ENCODE measurements at places on chromosomes 16 and 17.
A peak's percentile ranks its signal among the peaks of the same experiment; 100 is the strongest.

GRCh38 chr16:4752351-4753100 is 14.4 kb downstream of the ZNF500 start:
- DNase-seq: no peak

DNA sequence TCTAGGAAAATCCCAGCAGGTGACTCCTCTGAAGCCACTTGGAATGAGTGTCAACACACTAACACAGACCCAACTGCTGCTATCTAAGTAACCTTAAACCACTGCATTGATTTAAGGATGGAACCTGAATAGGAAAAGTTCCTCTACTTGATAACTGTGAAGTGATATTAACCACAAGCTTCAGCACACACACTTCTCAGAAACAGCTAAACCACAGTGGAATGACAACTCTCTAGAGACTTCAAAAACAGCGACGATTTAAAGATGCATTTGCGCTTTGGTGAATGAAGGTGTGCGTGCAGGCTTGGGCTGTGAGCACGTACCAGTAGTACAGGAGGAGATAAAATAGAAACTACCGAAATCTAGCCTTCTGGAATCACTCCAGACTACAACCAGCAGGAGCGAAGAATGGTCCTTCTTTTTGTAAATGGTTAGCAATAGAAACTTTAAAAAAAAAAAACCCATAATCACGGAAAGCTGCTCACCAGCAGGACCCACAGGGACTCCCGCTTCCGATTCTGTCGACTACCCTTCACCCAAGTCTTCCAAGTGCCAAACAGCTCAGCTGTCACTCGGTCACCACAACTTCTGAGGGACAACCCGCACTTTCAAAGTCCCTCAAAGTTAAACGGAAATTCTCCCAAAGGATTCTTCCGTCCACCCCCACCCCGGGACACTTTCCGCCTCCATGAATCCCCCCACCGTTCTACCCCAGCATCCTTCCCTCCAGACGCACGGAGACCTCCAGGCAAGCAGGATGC is 137.7 kb upstream of the CORO6 start:
- no peak for DNase-seq

- DNase-seq: no peak
These were observed 44.0 kb downstream of the TUBD1 start for GRCh38 chr17:59848778-59849177.

- DNase-seq: no peak
These were observed 103.3 kb downstream of the GNAO1 start for GRCh38 chr16:56294579-56294978.

- peak; percentile 49 for DNase-seq
These were observed 44.4 kb upstream of the MED13 start for GRCh38 chr17:62109378-62109902.

- no peak for DNase-seq
These were observed 14.7 kb upstream of the WNT3 start for GRCh38 chr17:46832945-46833839.

All from DMS 273 treated with DMSO at 0.1 percent for 48 hours (cell line).